ENCODE measurements at places on chromosomes 11 and 22.

- DNase-seq, result no peak
Observed at GRCh38 chr11:2128130-2128510, 11.1 kb downstream of the IGF2 start.

- DNase-seq, result no peak
Observed at GRCh38 chr11:30983143-30983542, 386.4 kb downstream of the DCDC1 start.

GRCh38 chr11:111777094-111778046 lies 11.2 kb upstream of the PPP2R1B start:
- peak; percentile 44 for DNase-seq

DNA sequence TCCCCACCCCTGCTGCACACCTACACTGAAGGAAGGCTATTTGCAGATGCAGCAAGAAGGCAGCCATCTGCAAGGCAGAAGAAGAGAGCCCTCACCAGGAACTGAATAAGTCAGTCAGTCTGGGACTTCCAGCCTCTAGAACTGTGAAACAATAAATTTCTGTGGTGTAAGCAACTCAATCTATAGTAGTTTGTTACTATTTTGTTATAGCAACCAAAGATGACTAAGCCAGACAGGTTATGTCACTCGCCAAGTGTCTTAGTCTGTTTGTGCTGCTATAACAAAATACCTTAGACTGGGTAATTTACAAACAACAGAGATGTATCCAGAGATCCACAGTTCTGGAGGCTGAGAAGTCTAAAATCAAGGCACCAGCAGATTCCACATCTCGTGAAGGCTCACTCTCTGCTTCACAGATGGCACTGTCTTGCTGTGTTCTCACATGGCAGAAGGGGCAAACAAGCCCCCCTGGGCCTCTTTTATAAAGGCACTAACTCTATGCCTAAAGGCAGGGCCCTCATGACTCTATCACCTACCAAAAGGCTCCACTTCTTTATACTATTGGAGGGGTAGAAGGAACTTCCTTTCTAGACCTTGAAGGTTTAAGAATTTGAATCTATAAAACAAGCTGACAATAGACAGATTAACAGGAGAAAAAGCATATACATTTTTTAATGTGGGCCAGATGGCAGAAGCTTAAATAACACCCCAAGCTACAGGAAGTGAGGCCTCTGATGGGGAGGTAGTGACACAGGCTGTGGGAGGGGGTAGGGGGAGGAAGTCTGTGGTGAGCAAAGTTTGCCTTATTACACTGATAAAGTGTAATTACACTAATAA lies 12.3 kb downstream of the APOL6 start:
- peak; percentile 48 for DNase-seq

- DNase-seq, result no peak
Observed at GRCh38 chr11:74357449-74357848, 40.8 kb downstream of the PGM2L1 start.

- DNase-seq, result peak; percentile 74
Observed at GRCh38 chr11:121451986-121452608, at the start of gene SORL1. TSS of gene SORL1 (plus strand) at chr11:121452314. CDS start at chr11:121452332, 18 bp downstream.

DNA sequence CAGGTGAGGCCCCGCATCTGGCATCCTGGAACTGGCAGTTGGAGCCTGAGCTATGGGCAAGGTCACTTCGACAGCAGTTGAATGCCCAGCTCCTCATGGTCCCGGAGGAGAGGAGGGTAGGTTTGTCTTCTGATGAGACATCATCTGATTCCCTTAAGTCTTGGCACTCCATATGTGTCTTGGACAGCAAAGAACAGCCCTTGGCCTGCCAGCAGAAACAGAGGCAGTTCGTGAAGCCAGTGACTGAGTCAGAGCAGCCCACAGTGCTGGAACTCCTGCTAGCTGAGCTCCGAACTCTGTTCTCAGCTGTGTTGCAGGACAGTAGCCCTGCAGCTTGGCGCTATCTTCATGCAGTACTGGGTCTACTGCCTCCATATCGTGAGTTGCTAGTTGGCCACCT lies 1.0 kb downstream of the DNHD1 start:
- DNase-seq, result no peak

GRCh38 chr22:49079027-49079725 lies 748.5 kb downstream of the BRD1 start:
- no peak for DNase-seq

DNA sequence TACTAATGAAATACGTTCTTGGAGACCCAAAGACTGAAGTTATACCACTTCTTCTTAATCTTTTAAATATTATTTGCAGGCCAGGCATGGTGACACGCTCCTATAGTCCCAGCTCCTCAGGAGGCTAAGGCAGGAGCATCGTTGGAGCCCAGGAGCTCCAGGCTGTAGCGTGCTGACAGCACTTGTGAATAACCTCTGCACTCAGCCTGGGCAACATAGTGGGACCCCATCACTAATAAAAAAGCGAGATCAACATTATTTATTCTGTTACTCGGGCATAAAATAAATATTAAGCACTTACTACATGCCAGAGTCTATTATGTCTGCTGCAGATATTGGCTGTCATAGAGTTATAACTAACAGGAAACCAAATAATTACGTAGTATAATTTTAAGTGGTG lies 720 bp upstream of the MED17 start:
- DNase-seq, result no peak

GRCh38 chr22:22767876-22768602 lies 119.6 kb upstream of the IGLL5 start:
- no peak for DNase-seq

DNA sequence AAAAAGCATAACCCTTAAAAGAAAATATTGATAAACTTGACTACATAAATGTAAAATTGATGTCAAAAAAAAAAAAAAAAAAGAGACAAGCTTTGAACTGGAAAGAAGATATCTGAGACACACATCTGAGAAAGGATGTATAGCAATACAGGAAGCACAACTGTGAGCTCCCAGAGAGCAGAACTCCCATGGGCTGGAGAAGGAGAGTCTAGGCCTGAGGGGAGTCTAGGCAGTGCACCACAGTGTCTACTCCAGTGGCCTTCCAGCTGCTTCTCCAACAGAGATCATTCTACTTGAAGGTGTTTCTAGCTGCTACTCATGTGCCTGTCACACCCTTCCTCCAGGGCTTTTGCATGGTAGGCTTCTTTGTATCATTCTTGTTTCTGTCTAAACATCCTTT lies 54.2 kb upstream of the SYT9 start:
- DNase-seq, result no peak

GRCh38 chr11:91850533-91851275 lies 373.9 kb upstream of the FAT3 start:
- DNase-seq, result no peak

DNA sequence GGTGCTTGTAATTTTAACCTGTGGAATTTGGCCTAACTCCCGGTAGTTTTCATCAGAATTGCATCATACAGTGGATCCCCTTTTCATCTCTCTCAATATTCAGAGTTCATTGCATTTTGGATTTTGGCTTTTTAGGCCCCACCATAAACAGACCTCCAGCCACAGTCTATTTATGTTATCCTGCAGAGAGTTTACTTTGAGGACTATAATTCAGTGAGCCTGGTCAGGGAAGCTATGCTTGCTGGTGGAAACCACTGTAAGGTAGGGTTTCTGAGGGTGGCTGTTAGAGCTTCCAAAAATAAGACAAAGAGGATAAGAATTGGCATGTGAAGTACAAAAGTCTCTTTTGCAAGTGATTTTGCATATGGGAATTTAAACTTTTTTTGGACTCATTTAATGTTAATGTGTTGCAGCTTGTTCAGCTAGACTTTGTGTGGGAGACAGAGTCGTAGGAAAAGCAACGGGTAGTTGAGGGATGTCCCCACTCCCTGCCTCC lies 34.8 kb upstream of the DDI1 start:
- DNase-seq, result no peak

- DNase-seq, result no peak
Observed at GRCh38 chr22:34845391-34845790, 220.6 kb upstream of the ISX start.

DNA sequence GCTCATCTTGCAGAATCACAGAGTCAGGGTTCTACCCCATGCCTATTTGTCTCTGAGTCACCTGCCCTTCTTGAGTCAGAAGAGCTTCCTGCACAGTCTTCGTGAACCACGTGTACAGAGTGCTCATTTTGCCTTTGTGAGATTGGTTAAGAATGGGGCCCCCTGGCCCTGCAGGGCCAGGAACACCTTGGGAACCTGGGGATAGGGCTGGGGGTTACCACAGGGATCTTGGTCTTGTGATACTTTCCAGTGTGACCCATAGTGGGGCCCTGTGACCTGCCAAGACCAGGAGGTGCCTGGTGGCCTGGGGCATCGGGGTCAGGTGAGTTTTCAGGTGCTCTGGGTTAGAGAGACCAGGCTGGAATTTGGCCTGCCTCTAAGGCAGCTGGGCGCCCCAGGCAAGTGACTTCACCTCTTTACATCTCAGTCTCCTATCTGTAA lies 9.4 kb downstream of the TMPRSS13 start:
- DNase-seq, result no peak

DNA sequence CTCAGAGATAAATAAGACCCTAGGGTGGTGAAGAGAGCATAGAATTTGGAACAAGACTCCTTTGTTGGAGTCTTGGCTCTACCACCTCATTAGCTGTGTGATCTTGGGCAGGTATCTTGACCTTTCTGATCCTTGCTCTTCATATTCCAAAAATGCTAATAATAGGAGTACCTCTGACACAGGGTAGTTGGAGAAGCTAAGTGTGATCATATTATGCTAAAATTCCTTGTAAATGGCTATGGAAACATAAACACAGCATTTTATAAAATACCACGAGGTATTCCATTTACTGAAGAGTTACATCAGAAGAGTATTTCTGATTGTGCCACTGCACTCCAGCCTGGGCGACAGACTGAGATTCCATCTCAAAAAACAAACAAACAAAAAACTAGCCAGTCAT lies 9.4 kb downstream of the PTPRJ start:
- DNase-seq, result no peak

- no peak for DNase-seq
Observed at GRCh38 chr11:72228229-72228843, 3.8 kb downstream of the INPPL1 start.

DNA sequence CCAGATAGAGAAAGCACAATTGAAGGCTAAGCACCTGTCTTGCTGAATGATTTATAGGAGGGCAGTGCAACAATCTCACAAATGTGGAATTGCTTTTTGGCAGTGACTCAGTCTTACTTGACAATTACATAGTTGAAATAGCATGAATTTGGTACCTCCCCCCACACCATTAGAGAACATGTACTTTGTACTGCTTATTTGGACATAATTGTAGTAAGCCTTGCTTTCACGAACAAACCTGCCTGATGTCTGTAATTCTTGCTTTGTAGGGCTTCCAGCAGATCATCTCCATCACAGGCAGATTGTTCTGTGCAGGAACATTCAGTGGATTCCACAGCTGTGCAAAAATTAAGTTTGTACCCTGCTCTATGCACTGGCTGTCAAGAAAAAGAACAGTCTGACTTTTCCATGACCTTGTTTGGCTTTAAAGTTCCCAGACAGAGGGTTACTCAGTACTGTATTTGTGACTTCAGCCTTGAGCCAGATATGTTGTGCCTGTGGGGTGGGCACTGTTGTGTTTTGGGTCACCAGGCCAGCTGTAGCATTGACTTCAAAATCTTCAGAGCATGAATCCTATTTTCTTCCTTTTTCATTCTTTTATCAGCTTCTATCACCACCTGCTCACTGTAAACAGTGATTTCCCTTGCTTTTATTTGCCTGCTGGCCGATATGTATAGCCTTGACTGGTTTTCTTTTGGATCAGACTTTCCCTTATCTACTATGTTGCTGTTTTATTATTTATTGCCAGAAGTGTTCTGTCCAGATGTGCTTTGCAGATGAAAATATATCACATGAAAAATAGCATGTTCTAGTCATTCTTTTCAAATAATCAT lies 941.0 kb upstream of the CHORDC1 start:
- DNase-seq, result no peak

- no peak for DNase-seq
Observed at GRCh38 chr22:30026756-30027155, 53.5 kb upstream of the HORMAD2 start.

DNA sequence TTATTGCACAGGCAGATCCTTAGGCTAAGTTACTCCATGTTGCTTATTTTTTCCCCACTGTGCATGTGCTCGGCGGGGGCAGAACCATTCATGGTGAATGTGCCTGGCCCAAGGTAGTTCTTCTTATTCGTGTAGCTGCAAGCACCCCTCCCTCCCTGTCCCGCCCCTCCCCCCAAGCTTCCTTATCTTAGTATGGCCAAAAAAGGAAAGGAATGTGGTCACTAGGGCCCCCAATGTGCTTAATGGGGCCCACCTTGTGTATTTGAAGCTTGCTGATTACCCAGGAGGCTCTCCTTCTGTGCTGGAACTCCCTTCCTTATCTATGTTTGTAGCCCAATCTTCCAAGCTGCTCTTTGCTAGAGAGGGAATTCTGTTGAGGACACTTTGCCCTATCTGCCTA lies 1259.7 kb upstream of the RAG2 start:
- DNase-seq, result no peak

- DNase-seq, result no peak
Observed at GRCh38 chr11:129636926-129637325, 178.7 kb upstream of the TMEM45B start.

- no peak for DNase-seq
Observed at GRCh38 chr11:8277691-8278090, 14.0 kb upstream of the LMO1 start.

DNA sequence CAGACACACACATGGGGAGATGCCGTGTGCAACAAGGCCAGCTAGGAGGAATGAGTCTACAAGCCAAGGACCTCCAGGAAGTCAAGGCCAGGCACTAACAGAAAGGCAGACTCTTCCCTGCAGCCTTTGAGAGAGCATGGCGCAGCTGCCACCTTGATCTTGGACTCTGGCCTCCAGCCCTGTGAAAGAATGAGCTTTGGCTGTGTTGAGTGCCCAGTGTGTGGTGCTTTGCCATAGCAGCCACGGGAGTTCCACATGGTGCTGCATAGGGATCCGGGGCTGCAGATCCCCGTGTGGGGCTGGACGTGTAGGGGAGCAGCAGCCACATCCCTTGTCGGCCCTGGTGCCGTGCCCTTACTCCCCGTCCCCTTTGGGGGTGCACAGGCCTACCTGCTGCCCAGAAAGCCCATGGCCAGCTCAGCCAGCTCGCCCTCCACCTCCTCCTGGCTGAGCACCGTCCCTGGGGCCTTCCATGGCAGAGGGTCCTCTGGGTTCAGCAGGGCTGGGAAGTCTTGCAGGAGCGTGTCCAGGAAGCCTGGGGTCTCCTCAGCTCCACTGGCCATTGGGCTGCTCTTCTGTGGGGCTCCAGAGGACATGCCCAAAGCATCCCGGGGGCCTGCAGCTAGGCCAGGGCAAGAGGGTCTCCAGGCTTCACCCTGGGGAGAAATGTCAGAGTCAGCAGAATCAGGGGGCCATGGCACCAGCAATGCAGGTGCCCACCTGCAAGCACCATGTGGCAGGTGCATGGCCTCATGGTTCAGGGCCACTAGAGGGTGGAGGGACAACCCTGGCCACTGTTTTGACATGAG lies 7.0 kb downstream of the PPM1F start:
- DNase-seq, result no peak

Data from HL-60 (cell line).